ENCODE measurements at places on chromosomes 1 and 21. TPM values are rescaled to one million over a fixed set of nuclear protein-coding genes. Genes with fewer than 3 reads are reported as not detected.

- DNase-seq, result no peak
Observed at GRCh38 chr1:57671750-57672149, 247.9 kb upstream of the DAB1 start.

DNA sequence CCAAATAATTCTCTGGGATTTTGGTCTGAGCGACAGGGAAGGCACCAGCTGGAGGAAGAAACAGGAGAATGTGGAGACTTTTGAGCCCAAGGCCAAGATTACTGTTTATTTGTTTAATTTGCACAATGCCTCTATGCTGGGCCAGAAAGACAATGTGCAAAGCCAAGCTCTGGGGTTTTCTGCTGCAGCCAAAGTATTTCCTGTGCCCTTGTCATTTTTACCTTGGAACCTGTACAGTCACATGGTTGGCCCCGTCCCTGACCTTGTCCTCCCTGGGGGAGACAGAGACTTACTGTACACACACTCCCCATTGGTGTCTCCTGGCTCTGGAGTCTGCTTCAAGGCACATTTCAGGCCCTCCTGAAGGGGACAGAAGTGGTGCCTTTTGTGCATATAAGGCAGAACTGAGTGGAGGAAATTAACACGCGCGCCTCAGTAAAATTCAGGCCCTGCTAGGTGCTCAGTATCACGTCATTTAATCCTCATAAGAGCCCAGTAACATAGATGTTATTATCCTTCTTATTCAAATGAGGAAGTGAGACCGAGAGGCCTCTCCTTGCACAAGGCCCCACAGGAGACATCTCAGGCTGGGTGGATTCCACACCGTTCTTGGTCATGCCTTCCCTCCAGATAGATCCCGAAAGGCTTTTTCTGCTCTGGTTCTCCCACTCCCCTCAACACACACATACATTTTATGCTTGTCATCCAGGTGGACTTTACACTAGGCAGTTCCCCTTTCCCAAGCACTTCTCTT is 21.1 kb downstream of the C1orf115 start:
- DNase-seq, result no peak

DNA sequence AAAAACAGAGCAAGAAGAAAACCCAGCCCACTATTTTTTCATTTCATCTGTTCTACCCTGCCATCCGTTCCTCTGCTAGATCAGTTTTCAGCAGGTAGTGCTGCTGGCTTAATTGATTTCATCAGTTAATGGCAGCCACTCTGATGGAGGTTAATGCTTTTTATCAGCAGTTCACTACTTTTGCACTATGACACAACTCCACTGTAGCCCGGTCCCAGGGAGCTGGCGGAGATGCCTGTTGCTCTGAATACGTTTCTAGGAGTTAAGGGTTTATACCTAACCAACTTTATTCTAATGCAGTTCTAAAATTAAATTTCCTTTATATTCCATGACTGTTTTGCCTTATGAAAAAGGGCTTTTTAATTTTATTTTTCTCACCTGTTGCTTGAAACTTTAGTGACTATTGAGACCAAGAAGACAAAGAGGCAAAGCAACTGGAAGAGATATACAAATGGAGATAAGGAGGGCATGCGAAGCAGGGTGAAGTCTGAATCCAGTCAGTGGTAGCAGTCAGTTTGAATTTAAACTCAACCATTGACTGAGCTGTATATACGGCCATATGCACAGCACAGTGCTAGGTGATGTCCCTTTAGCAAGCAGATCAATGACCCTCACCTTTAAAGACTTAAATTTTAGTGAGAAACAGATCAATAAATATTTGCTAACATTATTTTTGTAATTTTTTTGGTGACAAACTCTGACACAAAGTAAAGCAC is 477.9 kb downstream of the LMO4 start:
- DNase-seq, result no peak

DNA sequence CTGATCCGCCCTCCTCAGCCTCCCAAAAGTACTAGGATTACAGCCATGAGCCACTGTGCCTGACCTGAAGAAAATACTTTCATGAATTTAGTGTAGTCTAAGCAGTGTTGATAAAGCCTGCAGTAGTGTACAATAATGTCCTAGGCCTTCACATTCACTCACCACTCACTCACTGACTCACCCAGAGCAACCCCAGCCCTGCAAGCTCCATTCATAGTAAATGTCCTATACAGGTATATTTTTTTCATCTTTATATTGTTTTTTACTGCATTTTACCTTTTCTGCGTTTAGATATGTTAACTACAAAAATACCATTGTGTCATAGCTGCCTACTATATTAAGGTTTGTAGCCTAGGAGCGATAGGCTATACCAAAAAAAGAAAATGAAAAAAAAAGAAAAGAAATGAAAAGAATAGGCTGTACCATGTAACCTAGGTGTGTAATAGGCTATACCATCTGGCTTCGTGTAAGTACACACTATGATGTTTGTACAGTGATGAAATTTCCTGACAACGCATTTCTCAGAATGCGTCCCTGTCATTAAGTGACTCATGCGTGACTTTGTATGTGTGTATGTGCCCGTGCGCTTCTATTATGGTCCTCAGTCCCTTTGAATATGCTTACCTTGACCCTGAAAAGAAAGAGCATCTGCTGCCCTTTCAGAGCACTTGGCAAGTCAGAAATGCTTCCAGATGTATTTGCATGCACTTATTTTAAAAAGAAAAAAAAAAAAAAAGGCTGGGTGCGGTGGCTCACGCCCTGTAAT is 9.2 kb upstream of the SLAMF8 start:
- no peak for DNase-seq

GRCh38 chr1:233738850-233739249 is 124.9 kb downstream of the KCNK1 start:
- DNase-seq, result no peak

DNA sequence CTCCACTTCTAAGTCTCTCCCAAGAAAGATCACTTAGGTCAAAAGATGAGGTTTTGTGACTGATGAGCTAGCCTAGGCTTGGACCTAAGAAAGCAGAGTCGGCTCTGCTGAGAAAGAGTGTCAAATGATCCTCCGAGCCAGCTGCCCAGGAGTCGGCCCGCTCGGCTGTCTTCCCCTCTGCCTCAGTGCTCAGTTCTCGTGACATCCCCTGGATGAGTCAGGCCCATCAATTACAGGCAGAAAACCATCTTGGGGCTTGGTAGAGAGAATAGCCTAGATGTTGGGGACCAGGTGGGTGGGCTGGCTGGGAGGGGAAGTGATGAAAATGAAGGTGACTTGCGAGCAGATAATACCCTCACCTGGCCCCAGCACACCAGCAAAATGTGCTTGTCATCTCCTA is 60.5 kb downstream of the SLC66A1 start:
- DNase-seq, result no peak

DNA sequence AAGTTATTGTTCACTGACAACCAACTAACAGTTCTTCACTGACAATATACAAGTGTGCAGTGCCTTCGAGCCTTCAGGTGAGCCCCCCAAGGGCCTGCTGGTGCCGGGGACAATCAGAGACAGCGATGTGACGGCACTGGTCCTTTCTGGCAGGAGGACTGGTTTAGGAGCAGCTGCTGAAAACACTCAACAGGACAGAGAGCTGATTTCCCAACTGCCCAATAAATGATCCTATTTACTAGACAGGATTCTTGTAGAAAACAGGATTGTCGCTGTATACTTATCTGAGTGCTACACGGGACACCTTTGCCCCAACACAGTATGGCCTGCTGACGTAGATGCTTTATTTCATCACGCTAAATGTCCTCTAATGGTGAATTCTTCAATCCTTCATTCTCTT is 65.4 kb downstream of the TP53BP2 start:
- DNase-seq, result no peak

- no peak for DNase-seq
Observed at GRCh38 chr1:57307392-57308170, 116.3 kb downstream of the DAB1 start.

DNA sequence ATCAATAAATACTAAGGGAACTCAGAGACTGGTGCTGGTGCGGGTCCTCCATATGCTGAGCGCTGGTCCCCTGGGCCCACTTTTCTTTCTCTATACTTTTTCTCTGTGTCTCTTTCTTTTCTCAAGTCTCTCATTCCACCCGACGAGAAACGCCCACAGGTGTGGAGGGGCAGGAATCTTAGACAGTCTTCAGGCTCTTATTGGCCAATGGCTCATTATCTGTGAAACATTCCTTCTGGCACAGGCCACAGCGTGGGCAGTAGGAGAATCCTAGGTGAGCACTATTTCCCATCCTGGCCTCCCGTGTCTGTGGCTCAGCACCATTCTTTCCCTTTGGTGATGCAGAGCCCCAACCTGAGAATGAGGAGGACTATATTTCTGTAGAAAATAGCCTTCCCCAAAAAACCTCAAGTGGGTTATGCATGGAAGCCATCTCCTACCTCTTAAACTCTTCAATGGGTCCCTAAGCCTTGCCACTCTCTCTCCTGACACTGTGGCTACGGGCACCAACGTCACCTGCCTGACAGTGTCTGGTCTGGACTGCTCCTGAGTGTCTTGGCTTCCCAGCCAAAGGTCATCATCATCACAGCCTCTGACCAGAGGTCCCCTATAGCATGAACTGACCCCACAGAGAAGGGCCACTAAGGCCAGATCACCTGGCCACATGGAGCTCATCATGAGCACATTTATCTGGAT is 6.2 kb upstream of the SLAMF1 start:
- DNase-seq, result no peak

- no peak for DNase-seq
Observed at GRCh38 chr1:224435999-224436398, 1.4 kb upstream of the WDR26 start.

DNA sequence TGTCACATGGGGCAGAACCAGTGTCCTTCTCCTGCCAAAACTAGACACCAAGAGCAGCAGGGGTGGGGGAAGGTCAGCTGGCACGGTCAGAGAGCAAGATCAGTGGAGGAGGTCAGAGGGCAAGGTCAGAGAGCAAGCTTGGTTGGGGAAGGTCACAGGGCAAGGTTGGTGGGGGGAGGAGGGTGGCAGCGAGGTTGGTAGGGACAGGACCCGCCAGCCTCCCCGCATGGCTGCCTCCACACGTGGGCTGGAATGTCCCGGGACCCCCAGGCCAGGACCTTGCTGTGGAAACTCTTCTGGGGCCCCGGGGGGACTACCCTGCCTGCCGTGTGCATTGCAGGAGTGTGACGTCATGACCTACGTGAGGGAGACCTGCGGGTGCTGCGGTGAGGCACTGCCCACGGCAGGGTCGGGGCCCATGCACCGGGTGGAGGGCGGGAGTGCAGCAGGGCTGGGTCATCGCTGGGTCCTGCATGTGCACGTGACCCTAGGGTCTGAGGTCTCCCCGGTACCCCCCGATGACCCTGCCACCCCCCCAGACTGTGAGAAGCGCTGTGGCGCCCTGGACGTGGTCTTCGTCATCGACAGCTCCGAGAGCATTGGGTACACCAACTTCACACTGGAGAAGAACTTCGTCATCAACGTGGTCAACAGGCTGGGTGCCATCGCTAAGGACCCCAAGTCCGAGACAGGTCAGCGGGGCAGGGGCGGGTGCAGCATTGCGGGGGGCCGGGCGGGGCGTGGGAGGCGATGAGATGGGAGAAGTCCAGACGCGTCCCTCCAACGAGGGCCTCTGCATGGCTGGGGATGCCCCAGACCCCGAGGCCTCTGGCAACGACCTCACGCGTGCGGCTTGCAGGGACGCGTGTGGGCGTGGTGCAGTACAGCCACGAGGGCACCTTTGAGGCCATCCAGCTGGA is 27.3 kb downstream of the COL6A2 start:
- DNase-seq, result no peak

DNA sequence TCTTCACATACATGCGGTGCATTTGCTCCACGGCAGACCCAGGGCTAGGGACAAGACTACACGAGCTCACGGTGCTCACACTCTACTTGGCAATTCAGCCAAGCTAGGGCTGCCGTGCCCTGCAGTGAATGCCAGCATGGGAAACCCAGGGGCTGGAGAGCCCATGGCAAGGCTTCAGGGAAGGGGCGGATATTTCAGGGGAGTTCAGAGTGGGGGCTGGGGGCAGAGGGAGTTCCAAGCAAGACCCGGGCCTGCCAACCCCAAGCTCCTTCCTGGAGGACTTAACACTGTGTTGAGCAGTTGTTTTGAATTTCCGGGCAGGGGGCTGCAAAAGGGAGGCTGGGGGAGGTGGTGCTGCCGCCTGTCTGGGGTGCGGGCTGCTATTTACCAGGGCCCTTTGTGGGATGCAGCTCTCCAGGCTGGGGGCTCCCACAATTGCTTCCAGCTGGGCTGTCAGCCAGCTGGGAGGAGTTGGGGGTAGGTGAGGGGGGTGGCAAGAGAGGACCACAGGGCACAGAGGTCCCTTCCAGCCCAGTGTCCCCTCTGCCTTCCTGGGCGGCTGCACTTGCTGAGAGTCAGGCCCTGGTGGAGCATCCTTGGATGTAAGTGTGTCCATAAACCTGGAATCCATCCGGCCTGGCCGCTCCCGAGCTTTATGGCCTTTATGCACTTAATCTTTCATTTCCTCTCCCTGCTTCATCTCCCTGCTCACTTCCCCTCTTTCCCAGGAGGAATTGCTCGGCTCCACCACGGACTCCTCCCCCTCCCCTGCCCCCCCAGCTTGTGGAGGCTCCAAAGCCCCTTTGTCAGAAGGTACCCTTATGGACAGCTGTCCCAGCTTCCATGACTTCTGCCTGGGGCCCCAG is 55.8 kb upstream of the SSBP3 start:
- no peak for DNase-seq

DNA sequence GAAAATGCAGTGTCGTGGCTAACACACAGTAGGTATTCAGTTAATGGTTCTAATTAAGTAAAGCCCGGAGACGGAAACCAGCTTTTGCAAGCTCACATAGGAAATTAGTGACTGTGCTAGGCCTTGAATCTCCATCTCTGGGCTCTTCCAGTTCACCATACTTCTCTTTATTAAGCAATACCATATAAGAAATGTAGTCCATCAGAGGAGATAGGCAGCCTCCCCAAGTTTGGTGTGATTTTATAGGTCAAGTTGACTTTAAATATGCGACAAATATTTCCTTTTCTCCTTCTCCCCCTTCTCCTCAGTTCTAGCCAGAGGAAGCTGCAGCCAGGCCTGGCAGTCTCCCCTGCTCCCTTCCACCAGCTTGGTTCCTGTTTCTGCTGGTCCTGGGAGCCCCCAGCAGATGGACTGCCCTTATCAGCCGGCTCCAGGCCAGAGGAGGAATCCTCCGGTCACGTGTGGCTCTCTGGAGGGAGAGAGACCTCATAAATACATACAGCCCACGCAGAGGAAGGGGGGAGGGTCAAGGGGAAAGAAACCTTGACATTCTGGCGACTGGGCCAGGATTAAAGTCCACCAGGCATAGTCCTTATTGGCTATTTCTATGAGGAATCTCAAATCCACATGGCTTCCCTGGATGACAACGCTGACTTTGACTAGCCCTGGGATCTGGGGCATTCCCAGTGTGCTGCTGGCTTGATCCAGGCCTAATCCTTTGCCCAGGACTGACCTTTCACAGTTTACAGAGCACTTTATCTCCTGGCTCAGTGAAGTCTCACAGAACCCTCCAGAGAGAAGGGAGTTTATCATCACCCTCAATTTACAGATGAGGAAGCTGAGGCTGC is 115.1 kb upstream of the JUN start:
- DNase-seq, result no peak

- no peak for DNase-seq
Observed at GRCh38 chr21:33751120-33751519, 108.8 kb downstream of the ITSN1 start.

Gene PFDN2
- polyA plus RNA-seq, result 84.2 TPM

Gene LIPI
- polyA plus RNA-seq, result not detected

Gene MROH9
- not detected for polyA plus RNA-seq

Gene PKP1
- 0.04 TPM for polyA plus RNA-seq
